Neural progenitor cell (in vitro differentiated cells): ENCODE measurements at places on chromosomes 11 and 22. TPM values are rescaled to one million over a fixed set of nuclear protein-coding genes. Genes with fewer than 3 reads are reported as not detected.

The NFAM1 gene
- 0.19 and 0.40 TPM in 2 replicates for total RNA-seq

The RNF121 gene
- total RNA-seq = 16.7 and 31.8 TPM in 2 replicates

The ARVCF gene
- 35.4 and 159 TPM in 2 replicates for total RNA-seq

The ENTHD1 gene
- total RNA-seq = not detected in 2 replicates

The SERPINH1 gene
- 219 and 589 TPM in 2 replicates for total RNA-seq

The NXPE1 gene
- total RNA-seq = not detected in 2 replicates

The BCL2L13 gene
- total RNA-seq = 41.2 and 47.7 TPM in 2 replicates

DNA sequence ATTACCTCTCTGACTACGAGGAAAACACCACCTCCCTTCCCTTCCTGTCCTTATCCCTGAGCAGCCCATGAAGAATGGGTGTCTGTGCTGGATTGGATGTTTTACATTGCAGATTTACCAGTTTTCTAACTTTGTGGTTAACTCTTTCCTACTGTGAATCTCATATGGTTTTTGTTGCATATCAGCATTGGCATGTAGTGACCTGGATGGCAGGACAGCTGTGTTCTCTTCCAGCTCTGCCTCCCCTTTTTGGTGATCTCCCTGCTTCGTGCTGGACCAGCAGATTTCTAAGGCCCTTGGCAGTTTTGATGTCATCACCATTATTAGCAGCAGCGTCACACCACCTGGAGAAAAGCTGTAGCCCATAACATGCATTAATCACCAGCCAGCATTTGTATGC is 26.7 kb downstream of the OR6Q1 start:
- no peak overlapping the region for H3K27ac ChIP-seq
- DNase-seq = no peak
- no peaks in the 10 kb centered on the region for H3K36me3 ChIP-seq
- peaks cover 4% of the 10 kb centered on the region for H3K4me1 ChIP-seq
- H3K4me3 ChIP-seq = no peak overlapping the region

DNA sequence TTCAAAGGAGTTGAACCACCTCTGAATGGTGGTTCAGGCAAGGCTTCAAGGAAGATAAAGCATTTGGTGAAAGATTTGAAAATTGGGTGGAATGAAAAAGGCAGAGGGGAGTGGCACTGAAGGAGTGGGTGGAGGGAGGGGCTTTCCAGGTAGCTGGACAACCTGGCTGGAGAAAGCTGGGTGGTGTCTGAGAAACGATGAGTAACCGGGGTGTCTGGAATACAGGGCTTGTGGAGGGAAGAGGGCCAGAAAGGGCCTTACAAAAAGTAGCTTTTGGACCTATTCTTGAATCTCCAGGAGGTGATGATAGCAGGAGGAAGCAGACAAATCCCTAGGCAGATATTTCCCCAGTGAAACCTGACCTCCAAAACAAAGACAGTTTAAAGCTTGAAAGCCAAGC is 99.3 kb downstream of the RASSF10 start:
- H3K4me1 ChIP-seq = peaks cover 57% of the 10 kb centered on the region
- no peak for DNase-seq
- no peak overlapping the region for H3K27ac ChIP-seq
- H3K27me3 ChIP-seq = no peaks in the 10 kb centered on the region
- no peaks in the 10 kb centered on the region for H3K36me3 ChIP-seq

- H3K4me3 ChIP-seq = no peak overlapping the region
- no peaks in the 10 kb centered on the region for H3K4me1 ChIP-seq
- H3K36me3 ChIP-seq = no peaks in the 10 kb centered on the region
- no peaks in the 10 kb centered on the region for H3K27me3 ChIP-seq
- no peak for DNase-seq
Observed at GRCh38 chr11:56890584-56891305, 98.0 kb upstream of the OR5AK2 start.

DNA sequence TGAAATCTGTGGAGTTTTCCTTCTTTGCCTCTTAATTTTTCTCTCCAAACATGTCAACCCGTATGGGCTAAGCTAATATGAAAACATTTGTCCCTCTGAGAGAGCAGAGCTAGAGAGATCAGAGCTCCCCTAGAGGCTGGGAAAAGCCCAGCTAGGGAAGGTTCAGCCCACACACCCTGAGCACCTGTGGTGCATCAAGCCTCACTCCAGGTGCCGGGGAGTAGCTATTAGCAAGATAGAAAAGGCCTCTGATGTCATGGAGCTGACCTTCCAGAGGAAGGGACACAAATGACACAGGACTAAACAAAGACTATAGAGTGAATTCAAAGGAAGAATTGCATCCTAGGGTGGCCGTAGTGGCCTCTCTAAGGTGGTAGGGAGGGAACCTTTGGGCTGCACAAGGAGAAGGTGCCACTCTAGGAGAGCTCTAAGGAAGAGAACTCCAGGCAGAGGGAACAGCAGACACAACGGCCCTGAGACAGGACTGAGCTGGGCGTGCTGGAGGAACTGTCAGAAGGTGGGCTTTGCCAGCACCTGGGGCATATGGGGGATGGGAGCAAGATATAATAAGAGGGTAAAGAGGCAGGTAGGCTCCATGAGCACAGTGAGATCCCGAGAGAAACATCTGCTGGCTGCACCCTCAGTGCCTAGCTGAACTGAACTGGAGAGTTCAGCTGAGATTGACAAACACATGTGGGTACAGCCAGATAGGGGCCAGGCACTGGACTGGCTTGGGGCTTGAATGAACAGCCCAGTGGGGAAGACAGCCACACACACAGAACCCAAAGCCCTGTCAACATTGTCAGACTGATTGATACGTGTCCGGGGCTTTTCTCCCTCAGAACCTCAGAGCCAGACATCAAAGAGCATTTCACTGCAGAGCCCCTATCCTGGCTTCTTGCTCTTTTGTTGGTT is 65.5 kb upstream of the DRD2 start:
- H3K27ac ChIP-seq = no peak overlapping the region
- no peak overlapping the region for H3K4me3 ChIP-seq
- peak; percentile 23 for DNase-seq
- H3K27me3 ChIP-seq = no peaks in the 10 kb centered on the region

- H3K4me1 ChIP-seq = no peaks in the 10 kb centered on the region
- no peak for DNase-seq
- H3K4me3 ChIP-seq = no peak overlapping the region
Observed at GRCh38 chr11:109707411-109707810, 285.4 kb downstream of the C11orf87 start.

DNA sequence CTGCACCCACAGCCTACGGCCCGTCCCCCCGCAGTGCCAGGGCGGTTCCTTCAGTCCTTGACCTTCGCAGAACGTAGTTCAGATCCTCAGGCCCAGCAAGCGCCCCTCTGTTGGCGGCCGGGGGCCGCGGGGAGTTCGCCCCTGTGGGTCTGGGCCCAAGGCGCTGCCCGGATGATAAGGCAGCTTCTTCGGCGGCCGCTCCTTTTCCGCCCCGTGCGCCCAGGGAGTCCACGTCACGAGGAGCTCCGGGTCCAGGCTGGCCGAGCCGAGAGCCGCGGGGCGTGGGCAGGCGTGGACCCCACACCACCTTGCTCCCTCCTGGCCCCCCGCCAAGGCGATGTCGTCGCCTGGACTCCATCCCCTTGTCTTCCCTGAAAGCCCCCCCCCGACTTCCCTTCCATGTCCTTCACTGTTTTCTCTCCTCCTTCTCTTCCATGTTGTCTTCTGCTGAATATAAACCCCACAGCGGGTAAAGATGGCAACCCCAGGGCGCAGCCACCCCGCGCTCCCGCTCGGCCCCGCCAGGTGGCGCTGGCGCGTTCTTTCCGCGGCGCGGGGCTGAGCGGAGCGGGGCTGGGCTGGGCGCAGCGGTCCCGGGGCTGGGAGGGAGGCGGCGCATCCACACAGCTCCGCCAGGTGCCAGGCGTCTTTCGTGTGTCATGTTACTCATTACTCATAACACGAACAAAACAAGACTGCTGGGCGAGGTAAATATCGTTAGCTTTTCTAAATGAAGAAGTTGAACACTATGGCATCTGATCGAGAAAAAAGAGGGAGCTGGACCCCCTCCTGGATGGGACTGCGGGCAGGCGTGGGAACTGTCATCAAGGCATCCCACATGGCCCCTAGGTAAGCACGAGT is 321.0 kb downstream of the NTM start:
- H3K36me3 ChIP-seq = no peaks in the 10 kb centered on the region
- peak; percentile 80 for DNase-seq
- H3K4me3 ChIP-seq = no peak overlapping the region
- H3K4me1 ChIP-seq = peaks cover 12% of the 10 kb centered on the region

DNA sequence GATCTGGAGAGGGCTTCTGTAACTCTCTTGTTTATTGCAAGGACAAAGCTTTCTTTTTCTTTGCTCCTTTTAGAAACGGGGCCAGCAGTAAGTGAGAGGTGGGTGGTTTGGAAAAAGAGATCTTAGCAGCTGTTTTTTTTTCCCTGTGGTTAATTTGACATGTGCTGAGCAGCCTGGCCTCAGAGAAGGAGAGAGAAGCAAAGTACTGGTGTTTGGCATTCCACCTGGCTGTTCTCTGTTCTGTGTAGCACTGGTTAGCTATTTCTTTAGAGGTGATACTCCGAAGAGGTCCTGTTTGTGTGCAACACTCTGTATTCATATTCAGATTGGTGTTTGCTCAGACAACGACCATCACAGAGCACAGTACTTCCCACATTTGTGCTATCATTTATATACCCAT is 80.8 kb upstream of the SORL1-AS1 start:
- H3K4me3 ChIP-seq = no peak overlapping the region
- no peak for DNase-seq
- H3K27ac ChIP-seq = no peak overlapping the region
- peaks cover 8% of the 10 kb centered on the region for H3K36me3 ChIP-seq

GRCh38 chr11:17658211-17658610 is 61.2 kb upstream of the MYOD1 start:
- H3K4me3 ChIP-seq = no peak overlapping the region
- H3K36me3 ChIP-seq = no peaks in the 10 kb centered on the region
- DNase-seq = no peak
- no peaks in the 10 kb centered on the region for H3K4me1 ChIP-seq
- H3K27ac ChIP-seq = no peak overlapping the region

DNA sequence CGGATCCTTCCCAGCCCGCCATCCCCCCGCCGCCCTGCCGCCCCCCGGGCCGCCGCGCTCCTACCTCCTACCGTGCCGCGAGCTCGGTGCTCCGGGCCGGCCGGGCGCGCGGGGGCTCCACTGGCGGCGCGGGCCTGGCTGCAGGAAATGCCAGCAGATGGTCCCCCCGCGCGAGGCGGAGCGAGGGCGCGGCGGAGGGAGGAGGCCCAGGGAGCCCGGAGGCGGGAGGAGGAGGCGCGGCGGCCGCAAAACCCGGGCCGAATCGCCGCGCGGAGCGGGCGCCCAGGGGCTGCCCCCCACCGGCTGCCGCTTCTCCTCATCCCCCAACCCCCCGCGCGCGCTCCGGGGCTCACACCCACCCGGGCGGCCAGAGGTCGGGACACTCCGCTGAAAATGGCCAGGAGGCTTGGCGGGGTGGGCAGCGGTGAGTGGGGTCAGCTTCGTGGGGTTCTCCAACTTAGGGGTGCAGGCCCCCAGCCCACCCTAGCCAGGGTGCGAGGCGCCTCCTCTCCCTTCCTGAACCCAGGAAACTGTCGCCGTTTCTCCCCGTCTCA is at the start of gene OSBPL5:
TSS of gene OSBPL5 (minus strand) at position 159 of the 554 bp plus-strand sequence. CDS start 36,162 bp downstream, outside the sequence.
- no peaks in the 10 kb centered on the region for H3K36me3 ChIP-seq
- no peak within 1 kb of the TSS for H3K27ac ChIP-seq
- peak within 1 kb of the TSS; percentile 73 for H3K4me3 ChIP-seq
- H3K27me3 ChIP-seq = peaks cover 21% of the 10 kb centered on the region
- H3K4me1 ChIP-seq = peaks cover 44% of the 10 kb centered on the region
- peak; percentile 81 for DNase-seq

DNA sequence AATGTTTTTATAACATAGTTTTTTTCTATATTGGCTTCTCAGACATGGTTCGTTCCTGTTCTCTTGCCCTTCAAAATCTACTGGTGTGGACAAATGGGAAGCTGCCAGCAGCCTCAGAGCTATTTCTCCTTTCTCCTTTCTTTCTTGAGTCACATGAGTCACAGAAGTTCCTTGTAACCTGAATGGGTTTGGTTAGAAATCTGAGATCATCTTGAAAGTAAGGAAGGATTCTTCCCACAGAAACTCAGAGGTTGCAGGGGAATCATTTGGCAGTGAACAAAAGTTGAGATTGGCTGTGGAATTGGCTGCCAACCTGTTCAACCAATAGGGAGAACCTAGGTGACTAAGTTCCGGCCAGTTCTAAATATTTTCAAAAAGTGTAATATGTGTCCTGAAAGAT is 12.5 kb downstream of the PLET1 start:
- no peak for DNase-seq
- no peak overlapping the region for H3K27ac ChIP-seq
- H3K4me1 ChIP-seq = no peaks in the 10 kb centered on the region
- H3K4me3 ChIP-seq = no peak overlapping the region
- no peaks in the 10 kb centered on the region for H3K36me3 ChIP-seq
- H3K27me3 ChIP-seq = no peaks in the 10 kb centered on the region

DNA sequence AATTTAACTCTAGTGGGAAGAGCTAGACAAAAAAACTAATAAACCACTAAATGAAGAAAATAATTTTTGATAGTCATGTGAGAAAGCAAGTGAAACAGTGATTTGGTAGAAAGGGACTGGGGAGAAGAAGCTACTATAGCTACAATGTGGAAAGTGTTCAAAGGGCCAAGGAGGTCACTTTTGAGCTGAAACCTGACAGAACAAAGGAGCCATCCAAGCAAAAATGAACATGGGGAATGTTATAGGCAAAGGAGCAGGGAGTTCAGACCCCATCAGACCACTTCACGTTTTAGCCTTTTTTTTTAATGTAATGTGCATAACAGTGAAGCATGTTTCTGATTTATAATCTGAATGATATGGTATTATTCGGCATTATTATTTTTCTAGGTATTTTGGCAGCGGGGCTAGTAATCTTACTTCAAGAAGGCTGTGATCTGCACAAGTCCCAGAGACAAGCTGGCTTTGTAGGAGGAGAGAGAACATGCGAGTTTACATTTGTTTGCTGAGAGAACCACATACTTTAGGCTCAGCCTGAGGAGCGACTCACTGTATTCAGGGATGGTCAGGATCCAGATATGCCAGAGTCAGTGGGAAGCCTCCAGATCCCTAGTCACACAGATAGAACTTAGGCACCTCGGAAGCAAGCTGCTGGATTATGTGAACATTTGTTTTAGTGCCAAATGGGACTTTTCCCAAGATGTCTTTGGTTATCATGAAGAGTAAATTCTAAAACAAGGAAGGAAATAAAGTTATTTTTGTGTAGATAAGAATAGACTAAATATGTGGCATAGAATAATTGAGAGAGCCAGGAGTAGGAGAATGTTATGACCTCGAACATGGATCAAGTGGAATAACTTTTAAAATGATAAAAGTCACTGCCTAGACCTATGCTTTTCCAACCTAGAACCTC is 118.6 kb downstream of the TRIM44 start:
- peak overlapping the region; percentile 18 for H3K27ac ChIP-seq
- H3K4me1 ChIP-seq = peaks cover 15% of the 10 kb centered on the region
- no peak overlapping the region for H3K4me3 ChIP-seq
- no peaks in the 10 kb centered on the region for H3K36me3 ChIP-seq

DNA sequence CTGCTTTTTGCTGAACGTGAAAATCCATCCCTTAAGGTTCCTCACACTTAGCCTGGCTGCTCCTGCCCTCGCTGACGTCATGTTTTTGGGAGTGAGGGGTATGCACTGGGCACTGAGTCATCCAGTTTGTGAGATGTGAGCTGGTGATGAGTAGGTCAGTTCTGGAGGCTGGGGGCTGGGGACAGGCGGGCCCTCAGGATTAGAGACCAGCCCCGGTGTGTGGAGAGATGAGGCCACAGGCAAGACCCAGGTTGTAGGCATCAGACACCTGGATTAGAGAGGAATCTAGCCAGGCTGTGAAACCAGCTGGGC is 9.2 kb downstream of the KCNC1 start:
- no peaks in the 10 kb centered on the region for H3K36me3 ChIP-seq
- peaks cover under 1% of the 10 kb centered on the region for H3K27me3 ChIP-seq
- DNase-seq = no peak
- peaks cover 7% of the 10 kb centered on the region for H3K4me1 ChIP-seq
